ENCODE measurements at places on chromosomes 4 and X.

GRCh38 chr4:115484479-115484878 lies 371.1 kb upstream of the NDST4 start:
- DNase-seq: no peak

DNA sequence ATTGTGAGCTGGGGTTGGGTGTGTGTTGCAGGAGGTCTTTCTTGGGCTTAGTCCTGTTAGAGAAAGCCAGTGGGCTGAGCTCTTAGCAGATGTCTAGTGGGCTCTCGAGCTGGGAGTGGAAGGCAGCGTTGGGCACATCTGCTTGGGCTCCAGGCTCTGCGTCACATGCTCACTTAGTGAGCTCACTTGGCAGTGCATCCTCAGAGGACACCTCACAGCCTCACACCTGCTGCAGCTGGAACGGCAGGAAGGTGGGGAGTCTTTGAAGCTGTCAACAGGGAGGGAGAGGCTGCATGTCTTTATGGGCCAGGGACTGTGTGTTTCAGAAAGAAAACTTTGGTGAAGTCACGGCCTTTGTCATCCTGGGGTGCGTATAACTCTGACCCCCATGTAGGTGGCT lies 82.2 kb downstream of the PSAPL1 start:
- no peak for DNase-seq

DNA sequence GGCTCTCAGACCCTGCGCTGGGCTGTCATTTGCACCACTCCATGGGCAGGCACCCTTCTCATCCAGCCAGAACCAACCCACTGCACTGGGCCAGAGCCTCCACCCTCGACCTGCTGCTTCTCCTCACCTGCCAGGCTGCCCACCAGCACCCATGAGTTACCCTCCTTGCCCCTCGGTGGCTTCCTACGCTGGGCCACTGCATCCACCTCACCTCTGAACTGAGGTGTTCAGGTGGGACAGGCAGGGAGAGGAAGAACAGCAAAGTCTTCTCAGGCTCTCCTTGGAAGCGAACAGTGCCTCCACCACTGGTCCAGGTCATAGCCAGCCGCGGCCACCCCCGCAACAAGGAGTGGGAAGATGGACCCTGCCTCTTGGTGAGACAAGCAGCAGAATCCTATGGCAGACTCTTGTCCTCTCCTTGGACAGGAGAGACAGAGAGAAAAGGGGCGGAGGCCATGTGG lies 32.4 kb upstream of the HMX1 start:
- DNase-seq: no peak

- DNase-seq: no peak
Observed at GRCh38 chr4:110710070-110710469, 87.2 kb upstream of the PITX2 start.

DNA sequence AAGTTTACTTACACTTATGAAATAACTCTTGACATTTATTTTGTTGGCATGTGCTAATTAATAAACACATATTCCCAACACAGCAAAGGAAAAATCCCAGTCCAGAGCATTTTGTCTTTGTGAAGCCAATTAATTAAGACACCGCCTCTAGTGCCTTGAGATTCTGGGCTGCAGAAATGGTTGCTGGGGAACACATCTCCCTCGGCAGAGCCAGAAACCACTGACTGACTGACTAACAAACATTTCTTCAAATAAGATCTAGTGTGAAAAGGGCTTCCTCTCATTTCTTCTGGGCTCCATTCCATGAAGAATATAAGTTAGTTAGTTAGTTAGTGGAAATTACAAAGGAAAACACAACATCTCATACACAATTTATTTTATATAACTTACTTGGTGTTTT lies 28.4 kb upstream of the NAP1L5 start:
- no peak for DNase-seq

- DNase-seq: no peak
Observed at GRCh38 chr4:119024102-119024501, 111.5 kb upstream of the MYOZ2 start.

DNA sequence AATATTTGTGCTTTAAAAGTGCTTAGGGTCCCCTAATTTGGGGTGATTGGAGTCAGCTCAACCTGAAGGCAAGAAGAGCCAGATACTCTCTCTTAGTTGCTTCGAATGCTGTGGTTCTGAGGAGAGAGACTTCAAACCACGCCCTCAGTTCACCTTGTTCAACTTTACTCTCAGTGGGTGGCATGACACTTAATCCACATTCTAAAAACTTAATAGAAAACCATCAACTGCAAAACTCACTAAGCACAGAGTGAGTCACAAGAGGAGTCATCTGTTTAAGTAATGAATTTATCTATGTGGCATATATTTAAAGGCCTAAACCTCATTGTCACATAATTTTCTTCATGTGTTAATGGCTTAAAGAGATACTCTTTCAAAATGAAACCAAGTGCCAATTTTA lies 99.5 kb upstream of the SLC4A4 start:
- no peak for DNase-seq

DNA sequence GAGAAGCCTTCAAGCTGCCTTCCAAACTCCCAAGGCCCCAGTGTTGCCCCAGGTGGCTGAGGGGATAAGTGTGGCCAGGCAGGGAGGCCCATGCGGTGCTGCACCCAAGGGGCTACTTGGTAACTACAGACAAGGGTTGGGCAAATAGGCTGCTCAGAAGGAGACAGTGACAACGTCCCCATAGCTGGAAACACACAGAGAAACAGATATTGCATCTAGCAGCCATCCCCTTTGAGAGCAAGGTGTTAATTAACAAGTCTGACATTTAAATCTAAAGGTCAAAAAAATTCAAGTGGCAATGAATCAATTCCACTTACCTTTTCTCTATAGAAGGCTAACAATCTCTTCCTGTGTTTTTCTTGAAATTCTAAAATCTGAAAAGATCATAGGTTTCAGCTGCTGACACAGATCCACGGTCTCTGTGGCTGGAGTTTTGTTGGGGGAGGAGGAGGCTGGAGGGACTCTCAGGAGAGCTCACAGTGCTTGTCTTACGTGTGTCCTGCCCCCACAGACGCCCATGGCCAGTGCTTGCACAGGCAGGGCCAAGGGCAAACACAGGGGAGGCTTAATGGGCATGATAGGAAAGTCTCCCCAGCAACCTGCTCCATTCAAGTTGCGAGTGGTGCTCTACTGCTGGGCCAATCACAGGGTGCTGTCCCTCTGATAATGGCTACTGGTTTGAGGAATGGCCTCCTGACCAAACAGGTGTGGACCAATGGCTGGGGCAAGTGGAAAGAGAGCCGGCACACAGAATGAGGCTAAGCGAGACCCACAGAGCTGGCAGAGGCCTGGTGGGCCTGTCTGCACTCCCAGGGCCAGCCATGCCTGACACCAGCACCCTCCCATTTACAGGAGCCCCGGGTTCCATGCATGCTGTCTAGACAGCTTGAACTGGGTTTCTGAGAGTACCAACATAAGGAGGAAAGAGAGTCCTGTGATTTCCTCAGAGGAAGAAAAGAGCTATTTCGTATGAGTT lies 22.6 kb downstream of the RNF212 start:
- DNase-seq: no peak

GRCh38 chr4:41429280-41429669 lies 108.7 kb upstream of the LIMCH1 start:
- DNase-seq: no peak

- no peak for DNase-seq
Observed at GRCh38 chr4:101441446-101441845, 94.1 kb upstream of the PPP3CA start.

- no peak for DNase-seq
Observed at GRCh38 chr4:41747230-41748055, 1.1 kb downstream of the PHOX2B start.

DNA sequence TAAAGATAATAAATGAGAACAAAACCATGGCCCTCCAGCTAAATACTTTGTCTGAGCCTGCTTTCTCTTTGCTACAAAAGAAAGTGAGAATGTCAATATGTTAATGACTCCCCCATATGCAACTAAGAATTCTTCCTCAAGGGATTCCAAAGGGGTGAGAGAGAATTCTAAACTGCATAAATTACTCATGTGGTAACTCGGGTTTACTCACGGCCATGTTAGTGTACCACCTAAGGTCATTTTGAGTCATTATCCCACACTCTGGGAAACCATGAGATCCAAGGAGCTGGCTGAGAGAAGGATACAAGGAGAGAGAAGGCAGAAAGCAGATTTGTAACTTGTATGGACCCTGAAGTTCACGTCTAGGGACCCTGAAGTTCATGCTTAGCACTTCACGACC lies 190.3 kb downstream of the DHX15 start:
- DNase-seq: no peak

Data from mesothelial cell of epicardium (in vitro differentiated cells).